ENCODE measurements at places on chromosomes 7 and 10. TPM values are rescaled to one million over a fixed set of nuclear protein-coding genes. Genes with fewer than 3 reads are reported as not detected.

- no peaks in the 10 kb centered on the region for H3K4me1 ChIP-seq
- H3K4me3 ChIP-seq, result no peak overlapping the region
- H3K27me3 ChIP-seq, result no peaks in the 10 kb centered on the region
- no peak overlapping the region for H3K27ac ChIP-seq
Observed at GRCh38 chr10:51955696-51956095, 256.3 kb upstream of the CSTF2T start.

GRCh38 chr10:24097751-24098207 lies 111.2 kb upstream of the KIAA1217 start:
- no peak for DNase-seq
- H3K4me3 ChIP-seq, result no peak overlapping the region
- H3K36me3 ChIP-seq, result no peaks in the 10 kb centered on the region
- H3K27me3 ChIP-seq, result no peaks in the 10 kb centered on the region

- H3K27ac ChIP-seq, result no peak overlapping the region
- no peak overlapping the region for H3K4me3 ChIP-seq
- H3K36me3 ChIP-seq, result peaks cover 82% of the 10 kb centered on the region
- no peaks in the 10 kb centered on the region for H3K27me3 ChIP-seq
- H3K4me1 ChIP-seq, result no peaks in the 10 kb centered on the region
Observed at GRCh38 chr7:6691609-6692106, 15.1 kb downstream of the ZNF12 start.

TRIM50 gene
- total RNA-seq, result not detected

GRCh38 chr10:34403512-34403911 lies 411.6 kb downstream of the PARD3 start:
- H3K36me3 ChIP-seq, result no peaks in the 10 kb centered on the region
- no peak for DNase-seq
- H3K4me3 ChIP-seq, result no peak overlapping the region
- H3K4me1 ChIP-seq, result no peaks in the 10 kb centered on the region
- no peaks in the 10 kb centered on the region for H3K27me3 ChIP-seq

STAG3 gene
- 4.1 TPM for total RNA-seq

HTR5A gene
- not detected for total RNA-seq

DNA sequence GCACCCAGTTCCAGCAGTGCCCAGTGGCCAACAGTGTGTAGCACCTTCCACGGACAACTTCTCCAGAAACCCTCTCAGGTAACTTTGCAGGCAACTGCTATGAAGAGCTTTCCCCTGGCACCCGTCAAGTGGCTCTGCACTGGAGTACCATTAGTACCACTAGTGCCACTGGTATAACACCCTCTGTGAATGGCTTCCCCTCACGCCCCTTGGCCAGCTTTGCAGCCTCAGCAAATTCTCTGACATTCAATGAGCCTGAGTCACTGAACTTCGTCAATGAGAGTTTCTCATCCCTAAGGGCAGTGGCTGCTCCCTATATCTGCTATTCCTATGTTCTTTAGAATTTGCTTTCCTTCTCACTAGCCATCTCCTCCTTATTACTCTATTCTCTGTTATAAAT lies 7.6 kb upstream of the HERPUD2 start:
- H3K27me3 ChIP-seq, result no peaks in the 10 kb centered on the region
- H3K36me3 ChIP-seq, result no peaks in the 10 kb centered on the region
- no peak for DNase-seq
- no peak overlapping the region for H3K4me3 ChIP-seq
- no peak overlapping the region for H3K27ac ChIP-seq
- no peaks in the 10 kb centered on the region for H3K4me1 ChIP-seq

PAPOLB gene
- 0.24 TPM for total RNA-seq

GRCh38 chr10:386771-387592 lies 251.7 kb downstream of the ZMYND11 start:
- DNase-seq, result no peak
- no peaks in the 10 kb centered on the region for H3K27me3 ChIP-seq
- peaks cover 62% of the 10 kb centered on the region for H3K36me3 ChIP-seq
- no peaks in the 10 kb centered on the region for H3K4me1 ChIP-seq

NPY4R2 gene
- total RNA-seq, result 1.9 TPM

KNDC1 gene
- 10.3 TPM for total RNA-seq

GRCh38 chr10:119242186-119242585 lies 34.8 kb downstream of the GRK5 start:
- no peaks in the 10 kb centered on the region for H3K27me3 ChIP-seq
- H3K36me3 ChIP-seq, result no peaks in the 10 kb centered on the region
- H3K4me3 ChIP-seq, result no peak overlapping the region
- DNase-seq, result no peak
- no peak overlapping the region for H3K27ac ChIP-seq

Data from lower lobe of right lung (tissue), 2 donors.